ENCODE measurements at places on chromosomes 3 and 15.
A peak's percentile ranks its signal among the peaks of the same experiment; 100 is the strongest.

DNA sequence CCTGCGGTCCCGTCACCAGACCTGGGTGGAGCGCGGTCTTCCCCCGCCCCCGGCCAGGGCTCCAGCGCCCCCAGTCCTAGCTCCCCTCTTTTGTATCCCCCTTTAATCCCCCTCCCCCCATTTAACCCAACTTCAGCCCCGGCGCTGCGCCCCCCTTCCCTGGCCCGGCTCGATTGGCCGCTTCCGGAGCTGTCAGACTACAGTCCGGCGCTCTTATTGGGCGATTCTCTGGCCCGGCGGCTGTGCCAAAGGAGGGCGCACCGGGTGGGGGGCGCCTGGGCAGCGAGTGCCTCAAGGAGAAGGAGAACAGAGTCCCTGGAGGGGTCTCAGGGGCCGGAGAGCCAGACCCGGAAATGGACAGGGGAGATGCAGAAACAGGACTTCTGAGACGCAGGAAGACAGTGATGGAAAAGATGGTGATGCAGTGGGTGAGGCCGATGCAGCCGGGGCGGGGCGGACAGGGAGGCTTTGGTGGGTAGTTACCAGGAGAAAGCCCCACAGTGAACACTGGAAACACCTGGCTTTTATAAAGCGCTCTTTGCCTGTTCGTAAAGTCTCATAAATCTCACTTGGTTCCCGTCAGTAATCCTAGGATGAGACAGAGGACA lies 1.2 kb upstream of the ADCY5 start:
- no peak for DNase-seq

DNA sequence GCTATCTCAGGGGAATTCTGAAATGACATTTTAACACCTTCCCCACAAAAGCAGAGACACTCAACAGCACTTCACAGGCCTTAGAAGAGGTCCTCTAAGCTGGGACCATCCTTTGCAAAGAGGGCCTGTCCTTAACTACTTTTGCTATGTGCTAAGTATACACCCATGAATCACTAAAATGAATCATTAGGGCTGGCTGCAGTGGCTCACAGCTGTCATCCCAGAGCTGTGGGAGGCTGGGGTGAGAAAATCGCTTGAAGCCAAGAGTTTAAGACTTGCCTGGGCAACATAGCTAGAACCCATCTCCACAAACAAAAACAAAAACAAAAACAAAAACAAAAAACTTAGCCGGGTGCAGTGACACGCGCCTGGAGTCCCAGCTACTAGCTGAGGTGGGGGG lies 53.9 kb upstream of the MELTF start:
- no peak for DNase-seq

GRCh38 chr3:116916836-116917235 lies 207.3 kb downstream of the TUSC7 start:
- no peak for DNase-seq

- no peak for DNase-seq
Measured at GRCh38 chr3:13581485-13582365, 32.8 kb downstream of the FBLN2 start.

DNA sequence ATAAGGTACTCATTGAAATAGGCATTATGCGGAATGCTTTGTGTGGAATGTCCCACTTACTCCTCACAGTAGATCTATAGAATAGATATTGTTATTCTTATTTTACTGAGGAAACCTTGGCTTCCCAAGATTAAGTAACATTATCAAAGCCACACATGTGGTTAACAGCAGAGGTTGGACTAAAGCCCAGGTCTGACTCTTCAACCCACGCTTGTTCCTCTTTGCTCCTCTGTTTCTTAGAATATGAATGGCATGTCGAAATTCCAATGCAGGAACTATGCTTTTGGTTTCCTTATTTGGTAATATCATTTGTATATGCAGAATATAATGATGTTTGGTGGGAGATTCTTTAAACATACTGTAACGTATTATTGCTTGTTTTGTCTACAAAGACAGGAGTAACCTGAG lies 818.8 kb upstream of the LMCD1 start:
- peak; percentile 40 for DNase-seq

DNA sequence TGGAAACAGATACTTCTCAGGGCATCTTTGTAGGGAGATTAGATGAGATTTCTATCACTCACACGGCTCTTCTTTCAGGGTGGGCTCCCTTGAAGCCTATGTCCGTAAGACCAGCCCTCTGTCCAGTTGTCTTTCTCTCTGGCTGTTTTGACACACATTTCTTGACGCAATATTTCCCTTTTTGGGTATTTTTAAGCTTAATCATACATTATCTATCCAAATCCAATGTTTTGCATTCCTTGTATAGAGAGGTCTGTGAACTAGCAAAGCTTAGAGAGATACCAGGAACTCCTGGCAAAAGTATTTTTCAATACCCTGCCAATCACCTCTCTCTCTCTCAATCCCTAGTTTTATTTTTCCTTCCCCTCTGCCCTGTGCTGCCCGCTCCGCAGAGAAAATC lies 79.3 kb downstream of the EOMES start:
- no peak for DNase-seq

DNA sequence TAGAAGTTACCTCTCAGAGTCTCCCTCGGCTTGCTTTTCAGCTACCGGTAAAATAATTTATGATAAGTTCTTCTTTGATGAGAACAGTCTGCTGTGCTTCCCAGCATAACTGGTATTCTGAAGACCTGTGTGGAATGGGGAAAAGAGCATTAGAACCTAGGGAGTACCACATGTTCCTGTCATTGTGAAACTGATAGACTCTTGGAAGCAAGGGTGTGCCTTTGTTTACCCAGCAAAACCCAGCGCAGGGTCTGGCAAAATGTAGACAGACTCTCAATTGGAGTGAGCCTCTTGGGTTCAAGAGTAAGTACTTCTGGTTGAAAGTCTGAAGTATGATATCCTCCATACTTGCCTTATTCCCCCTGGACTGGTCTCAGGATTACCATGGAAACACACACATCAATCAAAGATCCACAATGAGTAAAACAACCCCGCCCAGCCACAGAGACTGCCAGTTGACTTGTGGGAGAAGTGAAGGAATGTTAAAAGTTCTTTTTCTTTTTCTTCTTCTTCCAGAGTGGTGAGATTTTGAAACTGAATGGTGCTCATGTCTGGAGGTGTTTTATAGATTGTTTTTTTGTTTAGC lies 652.4 kb upstream of the NAALADL2 start:
- no peak for DNase-seq

DNA sequence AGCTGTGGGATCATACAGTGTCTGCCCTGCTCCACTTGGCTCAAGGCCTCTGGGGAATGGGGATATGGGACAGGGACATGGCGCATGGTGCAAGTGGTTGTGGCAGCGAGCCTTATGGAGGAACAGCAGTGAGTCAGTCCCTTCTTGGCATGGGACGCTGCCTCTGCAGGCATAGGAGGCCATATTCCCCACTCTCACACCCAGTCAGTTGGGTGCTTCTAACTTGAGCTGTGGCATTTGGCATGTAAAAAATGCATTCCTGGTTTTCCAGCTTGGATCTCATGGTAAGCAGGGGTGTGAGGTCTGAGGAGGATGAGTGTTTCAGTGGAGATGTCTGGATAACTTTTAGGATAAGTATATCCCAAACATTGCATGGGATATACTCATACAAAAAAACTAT lies 31.6 kb upstream of the UBE2Q2 start:
- no peak for DNase-seq

DNA sequence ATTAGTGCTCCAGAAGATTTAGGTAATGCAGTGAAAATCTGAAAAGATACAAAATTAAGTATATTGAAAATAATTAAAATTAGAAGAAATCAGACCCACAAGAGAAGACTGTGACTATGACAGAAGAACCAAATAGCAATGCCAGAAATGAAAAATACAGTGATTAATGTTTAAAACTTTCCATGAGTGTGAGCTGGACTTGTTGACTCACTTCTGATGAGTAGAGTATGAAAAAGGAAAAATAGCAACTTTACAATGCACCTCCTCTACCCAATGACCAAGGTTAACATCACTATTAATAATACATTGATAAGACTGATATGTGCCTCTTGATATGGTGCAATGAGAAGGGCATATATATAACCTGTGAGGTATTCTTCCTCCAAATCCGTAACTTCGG lies 39.3 kb upstream of the SLC22A13 start:
- DNase-seq: no peak

- DNase-seq: no peak
Measured at GRCh38 chr15:47997195-47998080, 123.4 kb upstream of the SLC24A5 start.

GRCh38 chr3:39295184-39295775 lies 15.4 kb upstream of the CX3CR1 start:
- no peak for DNase-seq

- no peak for DNase-seq
Measured at GRCh38 chr15:39286706-39287105, 294.2 kb upstream of the THBS1 start.

- no peak for DNase-seq
Measured at GRCh38 chr3:106578911-106579310, 710.1 kb upstream of the CBLB start.

DNA sequence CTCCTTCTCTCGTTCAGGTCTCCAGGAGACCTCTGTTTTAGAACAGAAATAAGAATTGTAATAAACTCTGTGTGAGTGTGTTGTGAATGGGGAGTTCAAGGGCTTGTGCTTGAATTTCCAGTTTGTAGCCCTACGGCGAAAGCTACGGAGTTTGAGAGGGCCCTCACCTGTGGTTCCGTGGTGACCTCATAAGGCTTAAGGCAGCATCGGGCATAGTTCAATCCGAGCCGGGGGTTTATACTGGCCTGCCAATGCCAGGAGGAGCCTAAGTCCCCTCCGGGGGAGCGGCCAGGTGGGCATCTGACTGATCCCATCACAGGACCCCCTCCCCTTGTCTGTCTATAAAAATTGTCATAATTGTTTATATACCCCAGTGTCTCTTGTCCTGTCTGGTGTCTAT lies 43.7 kb downstream of the ZBTB11 start:
- no peak for DNase-seq

DNA sequence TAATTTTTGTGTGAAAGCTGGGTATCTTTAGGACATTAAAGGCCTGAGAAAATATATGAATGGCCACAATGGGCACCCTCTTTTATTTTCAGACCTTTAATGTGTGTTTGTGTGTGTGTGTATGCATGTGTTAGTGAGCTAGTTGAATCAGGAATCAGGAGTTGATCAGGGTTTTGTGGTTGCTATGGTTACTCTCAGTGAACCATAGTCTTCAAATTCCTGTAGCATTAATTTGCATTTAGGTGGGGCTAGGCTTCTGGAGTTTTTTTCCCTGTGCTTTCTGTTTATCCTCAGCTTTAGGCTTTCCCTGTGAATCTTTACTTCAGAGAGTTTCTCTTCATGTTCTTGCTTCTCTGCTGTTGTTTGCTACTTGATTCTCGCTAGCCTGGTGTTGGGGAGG lies 122.0 kb upstream of the ONECUT1 start:
- DNase-seq: no peak

DNA sequence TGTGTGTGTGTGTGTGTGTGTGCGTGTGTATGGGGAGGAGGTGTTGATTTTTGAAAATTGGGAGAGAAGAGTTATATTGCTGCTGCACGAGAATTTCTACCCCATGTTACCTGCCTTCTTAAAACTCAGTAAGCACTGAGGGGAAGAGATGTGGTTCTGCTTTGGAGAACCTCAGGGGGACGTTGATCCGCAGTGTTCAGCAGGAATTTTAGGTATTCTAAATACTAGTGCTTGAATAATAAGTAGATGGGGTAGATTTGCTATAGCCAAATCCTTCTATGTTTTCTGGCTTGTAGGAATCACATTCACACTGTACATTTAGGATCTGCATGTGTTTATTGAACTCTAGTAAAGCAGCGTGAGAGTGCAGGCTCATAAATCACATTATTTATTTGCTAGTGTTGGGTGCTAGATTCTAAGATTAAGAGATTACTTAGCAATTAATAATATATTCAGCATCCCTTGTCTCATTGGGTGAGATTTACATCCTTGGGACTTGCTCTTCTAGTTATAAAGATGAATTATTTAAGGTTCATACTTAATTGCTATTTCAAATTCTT lies 268.1 kb downstream of the MFSD1 start:
- DNase-seq: no peak

- no peak for DNase-seq
Measured at GRCh38 chr3:94928921-94929320, 866.1 kb downstream of the NSUN3 start.

DNA sequence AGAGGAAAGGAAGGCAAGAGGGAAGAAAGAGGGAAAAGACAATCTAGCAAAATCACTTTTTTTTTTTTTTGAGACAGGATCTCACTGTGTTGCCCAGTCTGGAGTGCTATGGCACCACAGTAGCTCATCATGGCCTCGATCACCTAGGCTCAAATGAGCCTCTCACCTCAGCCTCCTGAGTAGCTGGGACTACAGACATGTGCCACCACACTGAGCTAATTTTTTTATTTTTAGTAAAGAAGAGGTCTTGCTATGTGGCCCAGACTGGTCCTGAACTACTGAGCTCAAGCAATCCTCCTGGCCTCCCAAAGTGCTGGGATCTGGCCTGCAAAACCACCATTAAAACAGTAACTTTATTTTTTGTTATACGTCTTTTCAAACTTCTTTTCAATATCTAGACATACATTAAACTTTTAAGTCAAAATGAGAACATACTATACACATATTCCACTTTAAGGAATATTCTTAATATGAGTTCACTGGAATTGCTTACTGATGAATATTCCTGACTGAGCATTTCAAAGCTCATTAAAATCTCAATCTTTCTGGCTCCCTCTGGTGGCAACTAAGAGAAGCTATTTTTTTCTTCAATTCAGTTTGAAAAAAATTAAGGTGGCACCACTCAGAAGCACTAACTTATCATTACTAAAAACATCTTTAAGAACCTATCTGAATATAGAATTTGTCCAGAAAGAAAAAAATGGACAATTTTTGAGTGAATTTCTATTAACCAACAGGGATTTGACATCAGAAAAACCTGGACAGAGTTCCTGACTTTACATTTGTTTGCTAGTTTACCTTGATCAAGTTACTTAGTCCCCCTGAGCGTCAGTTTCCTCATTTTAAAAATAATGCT lies 40.9 kb downstream of the UACA start:
- DNase-seq: no peak

Data from CD4-positive, alpha-beta T cell treated with Interleukin-4 for 1 hour (primary cell).